ENCODE measurements at places on chromosomes 6 and 20.

GRCh38 chr6:15887491-15888461, 224.9 kb upstream of the DTNBP1 start:
- DNase-seq = no peak

GRCh38 chr6:12280902-12281301, 9.3 kb upstream of the EDN1 start:
- no peak for DNase-seq

DNA sequence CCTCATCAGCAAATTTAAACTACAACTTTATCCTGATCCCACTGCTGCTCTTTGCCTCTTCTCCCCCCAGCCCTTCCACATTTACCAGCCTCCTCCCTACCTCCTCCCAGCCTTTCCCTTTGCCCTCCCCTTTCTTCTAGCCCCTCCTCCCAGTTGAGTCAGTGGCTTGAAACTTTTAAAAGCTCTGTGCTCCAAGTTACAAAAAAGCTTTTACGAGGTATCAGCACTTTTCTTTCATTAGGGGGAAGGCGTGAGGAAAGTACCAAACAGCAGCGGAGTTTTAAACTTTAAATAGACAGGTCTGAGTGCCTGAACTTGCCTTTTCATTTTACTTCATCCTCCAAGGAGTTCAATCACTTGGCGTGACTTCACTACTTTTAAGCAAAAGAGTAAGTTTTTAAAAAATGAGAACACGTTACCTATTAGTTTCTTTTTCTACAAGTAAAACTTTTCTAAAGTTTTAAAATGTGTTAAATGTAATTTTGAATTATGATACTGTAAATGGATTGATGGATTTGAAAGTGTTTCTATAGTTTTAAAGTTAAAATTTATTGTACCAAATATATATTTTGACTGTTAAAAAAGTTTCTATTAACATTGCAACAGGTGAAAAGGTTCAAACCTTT, at the start of gene GJA1:
TSS of gene GJA1 (plus strand) at position 203 of the 626 bp plus-strand sequence. CDS start 11,202 bp downstream, outside the sequence.
- peak; percentile 83 for DNase-seq

- no peak for DNase-seq
Observed at GRCh38 chr6:147204843-147205311, 660 bp downstream of the STXBP5 start.

DNA sequence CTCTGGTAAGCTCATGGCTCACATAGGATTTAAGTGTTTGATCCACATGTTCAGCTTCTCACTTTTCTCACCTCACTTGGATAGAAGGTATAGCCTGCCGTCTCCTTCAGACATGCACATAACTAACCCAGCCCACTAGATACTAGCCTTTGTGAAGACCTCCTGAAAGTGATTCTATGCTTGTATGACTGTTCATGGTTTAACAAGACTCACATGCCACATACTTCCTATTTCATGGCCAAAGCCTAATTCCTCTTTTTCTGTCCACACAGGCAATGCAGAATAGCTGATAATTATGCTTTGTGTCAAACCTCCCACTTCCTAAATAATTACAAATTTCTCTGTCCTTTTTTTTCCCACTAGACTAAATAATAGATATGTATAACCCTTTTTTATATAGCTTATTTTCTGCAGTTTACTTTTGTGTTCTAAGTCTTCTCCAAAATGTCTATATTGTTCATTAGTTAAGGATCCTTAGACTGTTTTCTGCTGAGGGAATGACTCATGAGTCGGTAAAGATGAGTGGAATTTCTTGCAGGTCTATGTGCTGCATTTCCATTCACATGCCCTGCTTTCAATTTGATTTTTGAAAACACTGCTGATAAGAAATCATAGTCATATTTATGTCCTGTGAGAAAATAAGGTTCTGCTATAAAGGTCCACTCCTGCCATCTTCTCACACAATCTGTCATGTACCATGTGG, 43.0 kb downstream of the HDDC2 start:
- DNase-seq = no peak

GRCh38 chr20:18224968-18225568, 63.3 kb upstream of the ZNF133 start:
- DNase-seq = peak; percentile 58

GRCh38 chr6:112029045-112029822, 24.7 kb upstream of the CCN6 start:
- DNase-seq = no peak

- no peak for DNase-seq
Observed at GRCh38 chr6:63928613-63929012, 293.0 kb downstream of the PHF3 start.

- no peak for DNase-seq
Observed at GRCh38 chr6:451847-452246, 60.3 kb downstream of the IRF4 start.

Data from left kidney (tissue), 8 donors.